HFFc6 (cell line): ENCODE measurements at places on chromosomes 13 and 19. TPM values are rescaled to one million over a fixed set of nuclear protein-coding genes. Genes with fewer than 3 reads are reported as not detected.

ATP4A gene
- not detected in 3 replicates for total RNA-seq

ZNF569 gene
- total RNA-seq: 5.6 and 5.7 TPM in 2 replicates

PTGIR gene
- total RNA-seq: 16.3 to 24.2 TPM (median 23.4 TPM) in 3 replicates

ZNF530 gene
- total RNA-seq: 2.5 to 4.5 TPM (median 3.0 TPM) in 3 replicates

RFX1 gene
- total RNA-seq: 11.9 to 12.2 TPM (median 11.9 TPM) in 3 replicates

EPS8L1 gene
- total RNA-seq: 0.44 to 0.94 TPM (median 0.59 TPM) in 3 replicates

ZNF541 gene
- 0.26 TPM in 1 of 3 replicates, not detected in the others for total RNA-seq

LSM7 gene
- total RNA-seq: 115 to 139 TPM (median 124 TPM) in 3 replicates

APOC4 gene
- not detected in 3 replicates for total RNA-seq

GRCh38 chr19:33447336-33448158 is 74.0 kb downstream of the CEBPG start:
- no peak for DNase-seq

DNA sequence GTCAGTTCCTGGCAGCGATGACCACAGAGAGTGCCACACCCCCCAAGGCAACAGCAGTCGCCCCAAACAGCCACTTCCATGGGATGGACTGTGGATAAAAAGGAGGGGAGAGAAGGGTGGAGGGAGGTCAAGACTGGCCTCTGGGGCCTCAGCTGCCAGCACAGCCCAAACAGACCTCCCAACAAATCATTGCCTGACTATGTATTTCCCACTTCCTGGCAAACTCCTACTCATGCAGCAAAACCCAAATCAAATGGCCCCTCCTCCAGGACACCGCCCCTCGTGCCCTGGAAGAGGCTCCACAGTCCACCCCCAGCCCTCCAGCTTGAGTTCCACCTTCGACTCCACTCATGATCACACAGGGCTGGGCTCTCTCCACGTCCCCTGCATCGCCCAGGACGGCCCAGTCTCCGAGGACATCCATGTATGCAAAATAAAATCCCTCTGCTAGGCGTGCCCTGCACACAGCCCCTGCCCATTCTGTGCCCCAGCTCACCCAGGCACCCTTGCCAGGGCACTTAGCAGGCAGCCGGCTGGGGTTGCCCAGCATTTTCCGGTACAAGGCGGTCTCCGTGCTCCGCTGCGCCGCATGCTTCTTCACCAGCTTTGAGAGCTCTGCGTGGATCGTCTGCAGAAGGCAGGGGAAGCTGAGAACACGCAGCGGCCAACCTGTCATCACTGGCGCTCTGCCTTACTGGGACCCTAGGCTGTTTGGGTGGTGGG is 10.5 kb upstream of the ELL start:
- DNase-seq: no peak

- DNase-seq: no peak
These were observed 182.2 kb downstream of the KDM4B start for GRCh38 chr19:5150902-5151741.

- no peak for DNase-seq
These were observed 178.2 kb downstream of the NDFIP2 start for GRCh38 chr13:79659121-79659521.

DNA sequence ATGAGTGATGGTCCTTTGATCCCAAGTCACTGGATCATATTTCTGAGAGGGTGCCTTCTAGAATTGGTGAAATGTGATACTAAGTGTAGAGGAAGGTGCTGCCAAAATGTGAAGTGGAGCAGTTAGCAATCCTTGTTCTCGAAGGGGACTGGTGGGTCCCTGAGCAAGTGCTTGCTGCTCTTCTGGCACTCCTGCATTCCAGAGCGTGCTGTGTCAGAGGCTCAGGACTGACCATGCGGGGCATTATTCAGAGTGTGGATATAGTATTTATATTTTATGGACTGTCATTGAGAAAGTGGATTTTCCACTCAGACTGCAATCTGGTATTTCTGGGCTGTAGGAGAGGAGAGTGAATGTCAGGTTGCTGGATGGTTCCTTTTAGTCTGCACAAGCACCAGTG is 152.6 kb upstream of the KL start:
- no peak for DNase-seq

GRCh38 chr13:90696254-90696653 is 651.2 kb upstream of the MIR17HG start:
- peak; percentile 51 for DNase-seq

DNA sequence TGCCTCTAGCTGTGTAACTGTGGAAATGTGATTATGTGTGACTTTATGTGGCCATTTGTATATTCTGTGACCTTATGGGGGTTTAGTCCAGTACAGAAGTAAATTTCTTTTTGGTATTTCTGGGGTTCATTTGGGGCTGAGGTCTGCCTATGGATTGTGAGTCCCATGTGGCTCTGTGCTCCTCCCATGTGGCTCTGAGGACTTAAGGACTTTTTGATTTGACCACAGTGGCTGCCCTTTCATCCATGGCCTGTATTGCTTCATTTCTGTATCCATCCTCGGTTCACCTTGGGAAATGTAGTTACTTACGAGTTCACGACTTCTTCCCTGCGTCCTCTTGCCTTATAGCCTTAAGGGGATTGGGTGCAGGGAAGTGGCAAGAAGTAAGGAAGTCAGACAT is 1.0 kb downstream of the ZNF420 start:
- no peak for DNase-seq

DNA sequence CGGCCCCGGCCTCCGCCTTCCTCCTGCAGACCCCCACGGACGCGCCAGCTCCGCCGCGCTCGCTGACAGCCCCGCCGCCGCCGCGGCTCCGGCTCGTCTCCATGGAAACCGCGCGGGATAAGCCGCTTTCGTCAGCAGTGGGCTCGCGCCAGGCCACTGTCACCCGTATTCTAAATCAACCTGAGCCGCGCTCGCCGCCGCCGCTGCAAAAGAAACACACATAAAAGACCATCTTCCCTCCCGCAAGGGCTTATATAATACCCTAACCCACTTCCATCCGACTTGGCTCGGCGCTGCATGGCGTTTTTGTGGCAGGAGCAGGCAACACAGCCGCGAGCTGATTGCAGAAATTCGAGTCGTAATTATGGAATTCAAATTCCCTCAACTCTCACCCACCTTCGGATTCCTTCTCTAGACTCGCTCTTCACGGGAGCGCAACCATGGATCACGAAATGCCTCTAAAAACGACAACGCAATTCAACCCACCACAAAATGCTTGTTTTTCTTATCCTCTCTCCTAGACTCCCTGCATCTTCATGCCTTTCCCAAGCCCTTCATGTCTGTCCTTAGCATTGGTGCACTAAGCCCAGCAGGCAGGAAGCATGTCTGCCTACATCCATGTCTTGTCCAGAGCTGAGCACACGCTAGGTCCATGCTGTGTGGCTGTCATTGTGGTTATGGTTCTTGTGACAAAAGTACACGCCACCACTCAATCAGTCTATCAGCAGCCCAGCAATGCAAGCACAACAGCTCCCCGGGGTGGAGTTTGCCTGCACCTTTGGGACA is at the start of gene AMER2:
TSS of gene AMER2 (minus strand) at position 772 of the 786 bp plus-strand sequence. CDS start at position 103, 669 bp downstream.
- no peak for DNase-seq

DNA sequence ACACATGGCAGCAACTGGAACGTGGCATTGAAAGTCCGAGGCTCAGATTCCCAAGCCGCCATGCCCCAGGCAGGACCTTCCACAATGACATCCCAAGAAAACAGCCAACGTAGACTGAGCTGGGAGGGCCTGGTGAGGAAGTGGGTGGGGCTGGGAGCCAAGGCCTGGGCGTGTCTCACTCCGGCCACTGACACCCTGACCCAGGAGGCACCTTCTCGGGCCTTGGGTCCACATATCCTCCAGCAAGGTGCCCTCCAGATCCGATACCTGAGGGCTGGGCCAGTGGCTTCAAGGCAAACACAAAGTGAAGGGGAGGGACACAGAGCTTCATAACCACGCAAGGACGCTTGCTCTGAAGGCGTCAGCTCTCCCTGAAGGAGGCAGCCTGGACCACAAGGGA is 43.0 kb downstream of the RAB20 start:
- no peak for DNase-seq

DNA sequence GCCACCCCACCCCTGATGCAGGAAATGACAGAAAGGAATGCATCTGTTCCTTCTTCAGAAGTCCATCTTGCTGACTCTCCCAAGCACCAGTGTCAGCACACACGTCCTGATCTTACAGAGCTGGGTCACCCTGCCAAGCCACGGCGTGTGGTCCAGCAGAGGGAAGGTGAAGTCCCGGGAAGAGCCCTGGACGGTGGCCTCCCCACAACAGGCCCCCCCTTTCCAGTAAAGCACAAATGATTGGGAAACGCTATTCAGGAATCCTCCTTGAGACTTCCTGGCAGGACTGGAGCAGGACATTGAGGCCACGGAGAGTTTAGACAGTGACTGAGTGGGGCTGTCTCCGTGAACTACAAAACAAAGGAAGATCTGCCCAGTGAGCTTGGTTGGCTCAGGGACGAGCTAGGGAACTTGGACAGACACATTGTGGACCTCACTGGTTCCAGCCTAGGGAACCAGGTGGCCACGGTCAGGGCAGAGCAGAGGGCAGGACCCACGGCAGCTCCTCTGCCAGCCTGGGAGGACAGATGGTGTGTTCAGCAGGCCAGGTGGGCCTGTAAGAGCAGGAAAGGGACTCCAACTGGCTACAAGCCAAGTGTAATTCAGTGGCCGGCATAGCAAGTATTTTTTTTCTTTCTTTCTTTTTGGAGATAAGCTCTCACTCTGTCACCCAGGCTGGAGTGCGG is 41.7 kb downstream of the ELL start:
- DNase-seq: peak; percentile 70

GRCh38 chr13:32894589-32895001 is 121.6 kb upstream of the KL start:
- DNase-seq: no peak

- no peak for DNase-seq
These were observed 811.1 kb downstream of the DIAPH3 start for GRCh38 chr13:59352600-59352999.

- DNase-seq: no peak
These were observed 1.4 kb downstream of the ABCA7 start for GRCh38 chr19:1041272-1041834.

- peak; percentile 54 for DNase-seq
These were observed 401.2 kb downstream of the IRS2 start for GRCh38 chr13:109385242-109385560.

DNA sequence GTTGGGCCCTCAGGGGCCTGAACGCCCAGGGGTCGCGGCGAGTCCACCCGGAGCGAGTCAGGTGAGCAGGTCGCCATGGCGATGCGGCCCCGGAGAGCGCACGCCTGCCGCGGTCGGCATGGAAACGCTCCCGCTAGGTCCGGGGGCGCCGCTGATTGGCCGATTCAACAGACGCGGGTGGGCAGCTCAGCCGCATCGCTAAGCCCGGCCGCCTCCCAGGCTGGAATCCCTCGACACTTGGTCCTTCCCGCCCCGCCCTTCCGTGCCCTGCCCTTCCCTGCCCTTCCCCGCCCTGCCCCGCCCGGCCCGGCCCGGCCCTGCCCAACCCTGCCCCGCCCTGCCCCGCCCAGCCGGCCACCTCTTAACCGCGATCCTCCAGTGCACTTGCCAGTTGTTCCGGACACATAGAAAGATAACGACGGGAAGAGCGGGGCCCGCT is at the start of gene CCNA1:
TSS of gene CCNA1 (plus strand) at position 390 of the 439 bp plus-strand sequence. CDS start 562 bp downstream, outside the sequence.
- DNase-seq: no peak
